Muscle of leg (tissue), 16 donors: ENCODE measurements at places on chromosomes 7 and 10. TPM values are rescaled to one million over a fixed set of nuclear protein-coding genes. Genes with fewer than 3 reads are reported as not detected.
A peak's percentile ranks its signal among the peaks of the same experiment; 100 is the strongest.

Gene HOXA10
- 27.3 TPM for polyA plus RNA-seq

Gene PLPP4
- polyA plus RNA-seq, result 0.28 TPM

Gene AKR1D1
- 0.15 TPM for polyA plus RNA-seq

Gene CTAGE15
- polyA plus RNA-seq, result not detected

Gene ATAD1
- 25.0 TPM for polyA plus RNA-seq

Gene POMZP3
- polyA plus RNA-seq, result 9.5 TPM

Gene SEC61G
- 138 TPM for polyA plus RNA-seq

Gene MGAM2
- polyA plus RNA-seq, result not detected

Gene IFIT1
- 83.9 TPM for polyA plus RNA-seq

Gene TAC1
- polyA plus RNA-seq, result 0.50 TPM

Gene LRRC18
- polyA plus RNA-seq, result 0.17 TPM

DNA sequence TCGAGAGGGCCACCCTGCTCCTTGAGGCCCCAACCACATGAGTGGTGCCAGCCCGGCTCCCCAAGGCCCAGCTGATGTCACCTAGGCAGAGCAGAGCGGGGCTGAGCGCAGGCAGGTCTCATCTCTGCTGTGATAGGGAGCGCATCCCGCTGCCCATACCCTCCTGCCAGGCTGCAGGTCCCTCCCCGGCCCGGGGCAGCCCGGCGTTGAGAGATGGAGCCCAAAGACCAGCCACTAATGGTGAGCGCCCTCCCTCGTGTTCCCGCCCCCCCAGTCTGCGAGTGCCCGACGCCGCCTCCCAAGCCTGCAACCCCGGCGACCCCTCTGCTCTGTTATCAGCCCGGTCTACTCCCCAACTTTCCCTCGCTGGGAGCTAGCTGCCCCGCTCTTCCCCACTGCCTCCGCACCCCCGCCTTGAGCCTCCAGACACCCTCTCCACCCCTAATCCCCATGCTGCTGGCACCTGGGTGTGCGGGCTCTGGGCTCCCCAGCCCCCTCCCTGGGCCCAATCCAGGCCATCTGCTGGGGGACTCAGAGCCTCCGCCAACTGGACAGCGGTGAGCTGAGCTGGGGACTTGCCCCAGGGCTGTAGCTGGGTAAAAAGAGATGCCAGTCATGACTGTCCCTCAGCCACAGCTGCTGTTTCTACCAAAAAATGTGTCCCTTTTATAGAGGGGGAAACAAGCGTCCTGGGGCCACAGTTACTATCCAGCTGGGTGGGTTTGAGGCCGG, 19.7 kb upstream of the CHST12 start:
- no peak for DNase-seq

GRCh38 chr10:3850999-3851937, 66.3 kb upstream of the KLF6 start:
- peak; percentile 67 for DNase-seq

DNA sequence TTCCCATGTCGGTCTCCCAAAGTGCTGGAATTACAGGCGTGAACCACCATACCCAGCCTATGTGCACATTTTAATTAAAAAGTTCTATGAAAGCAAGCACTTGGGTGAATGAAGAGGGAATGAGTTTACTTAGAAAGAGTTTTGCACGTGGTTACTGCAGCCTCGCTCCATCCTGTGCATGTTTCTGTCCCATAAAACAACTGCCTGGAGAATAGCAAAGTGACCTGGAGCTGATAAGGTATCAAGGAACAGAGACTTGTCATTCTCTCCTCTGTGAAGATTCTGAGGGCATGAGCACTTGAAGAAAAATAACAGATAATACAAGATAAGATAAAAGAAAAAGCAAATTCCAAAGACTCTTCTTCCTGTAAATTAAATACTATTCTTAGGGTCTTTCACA, 112.2 kb upstream of the JCAD start:
- no peak for DNase-seq

DNA sequence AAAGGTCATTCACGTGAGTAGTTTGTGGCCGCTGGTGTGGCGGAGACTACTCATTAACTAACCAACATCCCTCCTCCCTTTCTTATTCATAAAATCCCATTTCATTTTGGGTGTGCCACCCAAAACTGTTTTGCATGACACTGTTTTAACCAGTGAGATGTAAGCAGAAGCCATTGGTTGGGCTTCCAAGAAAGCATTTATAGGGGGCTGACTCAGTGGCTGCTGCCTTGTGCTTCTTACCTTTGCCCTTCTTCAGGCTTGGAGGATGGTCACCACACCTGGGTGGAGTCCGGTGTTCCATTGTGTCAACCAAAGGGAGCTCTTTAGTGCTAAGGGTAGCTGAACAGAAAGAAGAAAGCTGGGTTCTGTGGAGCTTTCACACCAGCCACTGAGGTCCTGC, 37.2 kb upstream of the EPC1 start:
- DNase-seq, result no peak

GRCh38 chr10:125565046-125565445, 117.9 kb downstream of the TEX36 start:
- peak; percentile 29 for DNase-seq

DNA sequence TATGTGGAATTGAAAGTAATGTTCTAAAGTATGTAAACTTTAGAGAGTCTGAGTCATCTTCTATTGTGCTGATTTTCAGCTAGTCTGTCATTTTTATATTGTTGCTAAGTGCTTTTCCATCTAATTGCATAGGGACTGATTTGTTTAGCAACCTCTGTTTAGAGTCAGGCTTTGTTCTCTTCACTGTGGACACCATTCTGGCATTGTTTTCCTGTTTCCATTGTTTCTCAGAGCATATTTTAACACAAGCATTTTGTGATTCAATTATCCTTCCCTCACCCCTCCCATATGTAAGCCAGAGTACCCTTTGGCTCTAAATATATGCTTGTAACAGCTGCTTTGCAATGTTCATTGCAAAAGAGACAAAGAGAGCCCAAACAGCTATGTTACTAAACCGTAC, 748.4 kb upstream of the PHF14 start:
- DNase-seq, result peak; percentile 94

- no peak for DNase-seq
Measured at GRCh38 chr10:50501478-50501877, 122.3 kb downstream of the SGMS1 start.

GRCh38 chr10:56867236-56867635, 506.2 kb upstream of the ZWINT start:
- no peak for DNase-seq

DNA sequence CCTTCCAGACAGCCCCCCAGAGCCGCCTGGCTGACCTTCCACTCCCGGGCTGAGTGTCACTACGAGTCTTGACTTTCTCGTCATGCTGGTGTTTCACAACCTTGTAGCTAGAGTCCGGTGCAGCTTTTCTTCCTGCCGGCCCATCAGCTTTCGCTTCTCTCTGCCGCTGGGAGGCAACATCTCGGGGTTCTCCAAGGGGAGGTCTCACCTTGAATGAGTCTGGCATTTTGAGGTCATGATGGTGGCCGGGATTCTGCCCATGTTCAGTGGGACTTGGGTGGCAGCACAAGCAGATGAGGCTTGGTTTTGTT, 285.2 kb downstream of the CAMK1D start:
- no peak for DNase-seq

GRCh38 chr7:8783229-8783628, 349.8 kb downstream of the NXPH1 start:
- DNase-seq, result no peak

- DNase-seq, result no peak
Measured at GRCh38 chr10:34286136-34286739, 528.9 kb downstream of the PARD3 start.

DNA sequence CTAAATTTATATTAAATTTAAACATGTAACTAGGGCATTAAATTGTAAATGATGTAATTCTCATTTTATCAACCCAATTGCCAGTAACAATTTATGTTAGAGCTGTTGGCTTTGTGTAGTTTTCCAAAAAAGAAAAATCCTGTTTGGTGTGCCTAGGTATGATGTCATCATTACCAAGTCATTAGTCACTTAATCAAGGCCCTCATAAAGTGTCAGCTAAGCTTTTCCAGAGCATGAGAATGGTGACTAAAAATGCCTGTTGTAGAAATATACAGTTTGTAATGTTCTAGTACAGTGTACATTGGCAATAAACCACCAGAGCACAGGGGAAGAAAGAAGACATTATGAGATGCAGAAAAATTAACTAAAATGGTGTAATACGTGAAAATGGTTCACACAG, 593.8 kb upstream of the ANKRD30A start:
- no peak for DNase-seq

- no peak for DNase-seq
Measured at GRCh38 chr10:1662438-1663025, 74.8 kb downstream of the ADARB2 start.

- DNase-seq, result peak; percentile 65
Measured at GRCh38 chr7:114392686-114393085, 21.9 kb upstream of the FOXP2 start.

GRCh38 chr10:3658766-3659165, 126.2 kb downstream of the KLF6 start:
- no peak for DNase-seq

DNA sequence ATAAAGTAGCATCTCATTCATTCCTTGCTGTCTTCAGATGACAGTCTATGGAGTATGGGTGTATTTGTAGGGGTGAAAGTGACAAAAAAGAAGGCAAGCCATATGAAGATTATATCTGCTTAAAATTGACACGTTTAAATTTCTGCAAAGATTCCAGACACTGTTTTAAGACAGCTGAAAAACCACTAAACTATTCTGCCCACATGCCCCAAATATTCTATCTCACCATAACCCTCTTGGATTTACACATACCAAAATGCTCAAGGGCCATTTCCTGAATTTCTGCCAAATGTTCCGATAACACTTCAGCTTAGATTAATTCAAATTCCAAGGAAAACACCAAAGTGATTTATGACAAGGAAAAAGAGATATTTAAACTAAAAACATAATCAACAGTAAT, 99.9 kb upstream of the IL6 start:
- peak; percentile 16 for DNase-seq

DNA sequence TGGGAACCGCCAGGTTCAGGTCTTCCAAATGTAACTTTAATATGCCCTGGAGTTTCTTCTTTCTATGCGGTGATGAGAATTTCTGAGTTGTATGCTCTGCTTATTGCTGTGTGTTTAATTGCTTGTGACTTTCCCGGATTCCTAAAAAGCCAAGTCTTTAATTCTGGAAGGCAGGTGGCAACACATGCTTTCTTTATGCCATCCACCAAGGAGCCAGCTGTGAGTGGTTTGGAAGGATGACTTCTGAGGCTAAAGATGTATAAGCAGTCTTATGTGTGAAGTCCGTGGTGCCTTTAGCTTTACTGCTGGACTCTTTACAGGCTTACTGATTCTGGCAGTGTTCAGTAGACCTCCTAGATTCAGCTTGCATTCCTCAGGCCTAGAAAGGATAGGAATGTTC, 3.1 kb downstream of the SDK1 start:
- DNase-seq, result no peak

- no peak for DNase-seq
Measured at GRCh38 chr7:115038158-115038557, 116.3 kb downstream of the MDFIC start.

- no peak for DNase-seq
Measured at GRCh38 chr10:83562381-83562780, 576.9 kb upstream of the GHITM start.

DNA sequence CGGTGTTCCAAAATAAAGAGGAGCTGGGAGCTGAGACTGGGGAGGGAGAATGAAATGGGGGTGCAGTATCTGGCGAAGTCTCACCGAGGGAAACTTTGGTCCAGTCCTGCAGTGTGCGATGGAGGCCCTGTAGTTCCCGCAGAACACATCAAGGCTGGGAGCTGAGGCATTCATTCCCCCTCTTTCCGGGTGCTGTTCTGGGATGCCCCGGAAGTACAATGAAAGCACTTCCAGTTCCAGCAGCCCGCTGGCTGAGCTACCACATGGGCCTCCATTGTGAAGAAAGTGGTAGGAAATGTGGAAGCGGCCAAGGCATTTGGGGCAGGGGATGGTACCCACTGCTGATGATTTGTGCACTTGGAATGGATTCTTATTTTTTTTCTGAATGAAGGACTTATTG, 560.7 kb downstream of the GLRX3 start:
- DNase-seq, result no peak

GRCh38 chr10:93206652-93207051, 133.0 kb downstream of the CYP26A1 start:
- no peak for DNase-seq

DNA sequence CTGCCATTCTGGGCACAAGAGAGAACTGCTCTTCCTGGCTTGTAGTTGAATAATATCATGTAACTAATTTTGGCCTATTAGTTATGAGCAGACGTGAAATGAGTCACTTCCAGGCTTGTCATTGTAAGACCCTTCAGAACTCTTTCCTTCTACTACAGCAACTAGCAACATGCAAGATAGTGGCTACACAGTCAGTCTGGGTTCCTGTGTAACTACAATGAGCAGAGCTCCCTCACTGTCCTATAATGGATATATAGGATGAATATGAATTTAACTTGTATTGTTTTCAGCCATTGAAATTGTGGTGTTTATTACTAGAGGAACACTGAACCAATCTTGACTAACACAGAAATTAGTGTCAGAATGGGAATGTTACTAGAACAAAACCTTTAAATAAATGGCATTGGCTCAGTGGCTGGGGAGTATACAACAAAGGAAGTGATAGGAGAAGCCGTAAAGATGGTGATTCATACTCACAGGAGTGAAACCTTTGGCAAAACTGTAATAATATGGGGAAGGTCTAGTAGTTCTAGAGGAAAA, 2.9 kb upstream of the MTPN start:
- no peak for DNase-seq

DNA sequence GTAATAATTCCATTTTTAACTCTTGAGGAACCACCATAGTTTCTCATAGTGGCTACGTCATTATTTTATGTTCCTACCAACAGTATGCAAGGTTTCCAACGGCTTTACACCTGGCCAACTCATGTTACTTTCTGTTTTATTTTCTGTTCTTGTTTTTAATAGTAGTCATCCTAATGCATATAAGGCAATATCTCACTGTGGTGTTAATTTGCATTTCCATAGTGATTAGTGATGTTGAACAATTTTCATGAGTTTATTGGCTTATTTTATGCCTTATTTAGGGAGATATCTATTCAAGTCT, 465.5 kb upstream of the KLF6 start:
- no peak for DNase-seq

GRCh38 chr7:123936388-123936787, 11.3 kb downstream of the SPAM1 start:
- DNase-seq, result no peak

- no peak for DNase-seq
Measured at GRCh38 chr7:38659931-38660330, 28.8 kb upstream of the AMPH start.

DNA sequence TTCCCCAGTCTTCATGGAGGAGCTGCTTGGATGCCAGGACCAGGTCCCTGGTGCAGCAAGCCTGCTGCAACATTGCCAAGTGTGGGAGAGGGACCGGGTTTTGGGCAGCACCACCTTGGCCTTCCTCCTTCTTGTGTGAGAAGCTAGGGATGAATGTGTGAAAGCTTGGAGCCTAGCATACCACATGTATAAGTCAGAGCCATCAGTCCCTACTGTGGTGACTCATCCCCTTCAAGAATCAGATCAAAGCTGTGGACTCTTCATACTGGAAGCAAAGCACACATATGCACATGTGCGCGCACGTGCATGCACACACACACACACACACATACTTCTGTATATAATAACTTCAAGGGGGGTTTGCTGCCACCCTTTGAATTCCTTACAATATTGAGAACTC, 527.8 kb downstream of the LRMDA start:
- no peak for DNase-seq
